ENCODE measurements at places on chromosomes 4 and X.

DNA sequence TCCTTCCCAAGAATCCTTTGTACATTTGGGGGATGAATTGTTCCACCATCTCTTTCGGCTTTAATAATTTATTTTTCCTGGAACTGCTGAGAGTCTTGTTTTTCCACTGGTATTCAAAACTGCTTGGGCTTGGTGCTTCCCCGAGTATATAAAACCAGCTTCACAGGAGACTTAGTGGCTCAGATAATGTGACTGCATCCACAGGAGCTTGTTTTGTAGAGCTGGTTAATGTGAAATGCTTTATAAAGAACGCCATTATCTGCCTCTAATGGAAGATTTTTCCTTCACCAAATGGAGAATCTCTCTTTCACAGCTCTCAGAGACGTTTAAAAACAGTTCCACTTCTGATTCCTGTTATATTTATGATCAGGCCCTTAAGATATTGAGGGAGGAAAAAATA, 935.5 kb downstream of the RAB28 start:
- no peak for DNase-seq

DNA sequence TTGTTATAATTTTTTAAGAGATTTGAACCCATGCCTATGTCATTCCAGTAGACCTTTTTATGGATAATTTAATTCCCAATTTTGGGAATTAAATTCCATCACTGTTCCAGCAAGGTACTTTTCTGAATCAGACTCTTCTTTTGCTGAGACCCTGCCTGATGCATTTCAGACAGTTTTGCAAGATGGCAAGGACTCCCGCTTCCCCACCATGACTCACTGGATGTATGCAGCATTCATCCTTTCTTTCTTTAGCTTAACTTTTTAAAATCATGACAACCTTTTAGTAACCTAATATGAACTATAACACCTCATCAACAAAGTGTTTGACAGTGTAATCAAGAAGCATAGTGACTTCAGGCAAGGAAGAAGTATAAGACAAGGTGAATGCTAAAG, 178.1 kb upstream of the LEF1 start:
- DNase-seq, result no peak

DNA sequence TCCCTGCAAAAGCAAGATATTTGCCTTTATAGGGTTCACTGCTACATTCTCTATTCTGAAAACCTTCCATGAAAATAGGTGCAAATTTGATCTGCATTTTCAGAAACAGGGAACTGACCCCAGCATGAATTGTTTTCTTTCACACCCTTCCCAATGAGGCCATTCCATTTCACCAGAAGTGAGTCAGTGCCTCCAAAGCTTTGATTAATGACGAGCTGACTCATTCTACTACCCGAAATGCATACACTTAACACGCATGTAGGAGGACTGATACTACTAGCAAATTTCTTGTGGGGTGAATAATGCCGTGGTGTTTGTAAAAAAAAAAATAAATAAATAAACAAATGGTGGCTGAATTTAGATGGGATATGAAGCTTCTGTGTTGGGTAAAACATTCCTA, 146.9 kb upstream of the FGF13 start:
- DNase-seq, result no peak

GRCh38 chr4:119755599-119755998, 127.0 kb upstream of the PDE5A start:
- no peak for DNase-seq

All from left colon (tissue), 2 donors.